GM23248 (cell line): ENCODE measurements at places on chromosomes 7 and 10.

- DNase-seq, result no peak
Observed at GRCh38 chr10:33125522-33126517, 167.8 kb upstream of the ITGB1 start.

- no peak for DNase-seq
Observed at GRCh38 chr10:46517541-46517940, 38.9 kb downstream of the GPRIN2 start.

GRCh38 chr7:116496653-116497052, 2.9 kb upstream of the CAV2 start:
- no peak for DNase-seq

- peak; percentile 97 for DNase-seq
Observed at GRCh38 chr10:73906524-73907447, 4.1 kb upstream of the PLAU start.

GRCh38 chr7:30214651-30215137, 69.7 kb upstream of the ZNRF2 start:
- no peak for DNase-seq

- no peak for DNase-seq
Observed at GRCh38 chr10:59276919-59277318, 85.4 kb downstream of the FAM13C start.
